Activated naive CD4-positive, alpha-beta T cell (primary cell): ENCODE measurements at places on chromosomes 11 and 22.

DNA sequence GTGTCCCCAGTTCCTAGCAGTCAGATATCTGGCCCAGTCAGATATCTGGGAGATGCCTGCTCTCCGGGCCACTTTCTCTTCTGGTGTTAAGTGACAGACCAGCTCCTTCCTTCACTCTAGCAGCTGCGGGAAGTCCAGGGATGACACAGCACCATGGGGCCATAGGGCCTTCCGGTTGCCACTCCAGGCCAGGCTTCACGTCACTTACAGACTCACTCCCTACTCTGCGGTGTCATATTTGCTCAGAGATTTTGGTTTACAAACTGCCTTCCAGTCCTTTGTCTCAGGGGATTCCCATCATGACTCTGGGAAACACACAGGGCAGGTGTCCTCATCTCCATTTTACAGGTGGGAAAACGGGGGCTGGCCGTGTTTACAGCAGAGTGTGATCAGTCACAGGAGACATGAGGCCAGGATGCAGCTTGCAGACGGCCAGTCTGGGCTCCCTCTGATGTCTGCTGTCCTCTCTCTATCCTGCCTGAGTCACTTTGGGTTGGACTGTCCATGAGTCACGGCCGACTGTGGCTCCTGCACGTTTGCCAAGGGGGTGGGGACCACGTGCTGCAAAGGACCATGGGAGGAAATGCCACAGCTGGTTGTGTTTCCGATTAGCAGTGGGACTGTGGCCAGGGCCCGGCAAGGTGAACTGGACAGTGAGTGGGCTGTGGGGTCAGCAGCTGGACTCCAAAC, 8.2 kb upstream of the TBC1D22A start:
- no peak for DNase-seq

GRCh38 chr11:120708511-120709183, 197.1 kb downstream of the GRIK4 start:
- no peak for DNase-seq

- DNase-seq, result no peak
Observed at GRCh38 chr11:126468102-126468521, 112.6 kb downstream of the ST3GAL4 start.

GRCh38 chr11:123681030-123681429, 26.6 kb upstream of the SCN3B start:
- no peak for DNase-seq

GRCh38 chr11:131254254-131254653, 116.2 kb upstream of the NTM start:
- DNase-seq, result no peak

DNA sequence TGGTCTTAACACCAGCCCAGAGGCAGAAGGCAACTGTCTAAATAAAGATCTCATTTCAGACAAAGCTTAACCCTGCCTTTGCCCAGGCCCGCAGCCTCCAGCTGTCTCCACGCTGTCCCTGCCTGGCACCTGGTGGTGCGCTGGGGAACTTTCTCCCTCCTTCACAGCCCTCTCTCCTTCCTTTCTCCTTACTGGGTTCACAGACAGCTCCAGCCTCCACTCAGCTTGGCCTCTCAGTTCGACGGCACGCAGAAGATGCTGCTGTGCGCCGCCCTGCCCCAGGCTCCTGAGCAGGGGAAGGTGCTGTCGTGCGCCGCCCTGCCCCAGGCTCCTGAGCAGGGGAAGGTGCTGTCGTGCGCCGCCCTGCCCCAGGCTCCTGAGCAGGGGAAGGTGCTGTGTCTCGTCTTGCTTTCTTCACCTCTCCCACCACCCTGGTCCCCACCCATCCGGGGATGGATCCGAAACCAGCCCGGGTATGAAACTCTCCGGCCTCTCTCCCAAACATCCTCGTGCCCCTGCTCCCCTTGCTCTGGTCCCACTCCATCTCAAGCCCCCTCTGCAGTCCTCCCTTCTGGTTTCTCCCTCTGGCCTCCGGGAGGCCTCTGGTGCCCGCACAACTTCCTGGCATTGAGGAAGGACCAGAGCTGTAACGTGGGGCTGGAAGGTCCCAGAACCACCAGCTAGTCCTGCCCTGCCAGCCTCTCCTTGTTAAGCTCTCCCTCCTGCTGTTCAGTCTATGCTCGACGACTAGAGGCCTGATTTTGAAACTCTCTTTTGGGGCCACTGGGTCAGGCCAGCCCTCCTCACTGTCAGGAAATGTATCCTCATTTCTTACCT, 22.9 kb upstream of the JAM3 start:
- no peak for DNase-seq
